ENCODE measurements at places on chromosomes 1 and 21.

DNA sequence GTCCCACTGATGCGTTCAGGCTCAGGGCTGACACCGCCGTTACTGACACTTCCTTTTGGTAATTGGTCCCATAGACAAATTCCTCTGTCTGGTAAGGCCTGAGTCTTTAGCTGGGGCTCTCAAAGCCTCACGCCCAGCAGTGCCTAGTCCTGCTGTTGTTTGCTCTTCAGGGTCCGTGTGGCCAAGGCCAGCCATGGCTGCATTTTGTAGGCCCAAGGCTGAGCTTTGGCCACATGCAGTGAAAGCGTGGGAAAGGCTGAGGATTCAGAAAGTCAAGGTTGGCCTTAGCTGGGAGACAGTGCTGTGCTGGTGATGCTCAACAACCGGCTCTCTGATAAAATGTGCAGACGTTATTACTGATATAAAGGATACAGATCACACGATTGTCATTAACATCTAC lies 63.5 kb upstream of the C1orf174 start:
- no peak for DNase-seq
- H3K36me3 ChIP-seq: no peaks in the 10 kb centered on the region
- H3K27ac ChIP-seq: no peak overlapping the region
- H3K4me3 ChIP-seq: no peak overlapping the region

GRCh38 chr1:111463029-111463683 lies 10.6 kb upstream of the C1orf162 start:
- peaks cover 2% of the 10 kb centered on the region for H3K36me3 ChIP-seq
- DNase-seq: no peak
- H3K4me1 ChIP-seq: peaks cover under 1% of the 10 kb centered on the region
- H3K27ac ChIP-seq: no peak overlapping the region

- no peak overlapping the region for H3K4me3 ChIP-seq
- H3K36me3 ChIP-seq: no peaks in the 10 kb centered on the region
- no peak overlapping the region for H3K27ac ChIP-seq
- DNase-seq: no peak
- no peaks in the 10 kb centered on the region for H3K27me3 ChIP-seq
Observed at GRCh38 chr1:218673170-218673569, 328.0 kb downstream of the TGFB2 start.

DNA sequence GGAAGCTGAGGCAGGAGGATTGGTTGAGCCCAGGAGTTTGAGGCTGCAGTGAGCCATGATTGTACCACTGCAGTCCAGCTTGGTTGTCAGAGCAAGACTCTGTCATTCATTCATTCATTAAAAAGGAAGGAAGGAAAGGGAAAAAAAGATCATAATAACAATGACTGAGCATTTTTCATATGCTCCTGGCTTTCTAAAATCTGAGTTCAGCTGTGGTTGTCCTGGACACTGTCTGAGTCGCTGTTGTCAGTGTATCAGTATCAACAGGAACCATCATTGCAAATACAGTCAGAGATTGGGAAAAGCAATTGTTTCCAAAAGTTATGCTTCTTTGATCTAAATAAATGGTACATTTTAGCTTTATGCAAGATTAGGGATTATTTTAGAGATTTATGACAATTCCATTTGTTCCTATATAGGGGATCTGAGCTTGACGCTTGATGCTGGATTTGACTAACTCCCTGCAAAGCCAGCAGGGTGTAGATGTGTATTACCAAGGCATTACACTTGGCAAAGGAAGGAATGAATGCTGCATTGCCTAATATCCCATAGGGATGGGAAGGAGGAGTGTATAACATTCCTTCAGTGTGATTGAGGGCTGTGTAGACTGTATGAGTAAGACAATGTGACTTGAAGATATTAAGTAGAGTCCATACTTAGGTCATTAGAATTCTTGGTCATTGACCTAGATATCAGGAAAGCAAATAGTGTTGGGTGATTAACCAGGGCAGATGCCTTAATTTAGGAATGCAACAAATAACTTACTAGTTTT lies 100.2 kb downstream of the DISP1 start:
- no peaks in the 10 kb centered on the region for H3K4me1 ChIP-seq
- H3K36me3 ChIP-seq: no peaks in the 10 kb centered on the region
- H3K27ac ChIP-seq: no peak overlapping the region
- no peaks in the 10 kb centered on the region for H3K27me3 ChIP-seq
- no peak overlapping the region for H3K4me3 ChIP-seq

Data from T-cell (primary cell).